ENCODE measurements at places on chromosomes 4 and X. TPM values are rescaled to one million over a fixed set of nuclear protein-coding genes. Genes with fewer than 3 reads are reported as not detected.
A peak's percentile ranks its signal among the peaks of the same experiment; 100 is the strongest.

DNA sequence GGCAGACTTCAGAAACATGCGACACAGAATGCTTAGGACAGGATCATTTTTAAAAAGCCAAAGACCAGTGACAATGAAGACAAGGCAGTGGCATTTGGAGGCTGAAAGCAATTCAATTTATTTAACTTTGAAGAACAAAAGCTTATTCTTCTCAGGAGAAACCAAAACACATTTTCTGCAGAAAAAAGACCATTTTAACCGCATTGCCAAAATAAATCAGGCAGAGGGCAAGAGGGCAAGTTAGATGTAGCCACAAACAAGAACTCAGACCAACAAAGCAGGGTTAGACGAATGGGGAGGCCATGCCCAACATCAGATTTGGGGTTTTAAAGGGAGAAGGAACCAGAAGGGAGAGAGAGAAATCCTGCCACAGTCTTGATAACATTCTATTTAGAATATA lies 58.9 kb downstream of the RELL1 start:
- DNase-seq = no peak

Gene CENPI
- total RNA-seq = 1.3 TPM

- DNase-seq = no peak
Observed at GRCh38 chr4:31272331-31273061, 552.3 kb downstream of the PCDH7 start.

DNA sequence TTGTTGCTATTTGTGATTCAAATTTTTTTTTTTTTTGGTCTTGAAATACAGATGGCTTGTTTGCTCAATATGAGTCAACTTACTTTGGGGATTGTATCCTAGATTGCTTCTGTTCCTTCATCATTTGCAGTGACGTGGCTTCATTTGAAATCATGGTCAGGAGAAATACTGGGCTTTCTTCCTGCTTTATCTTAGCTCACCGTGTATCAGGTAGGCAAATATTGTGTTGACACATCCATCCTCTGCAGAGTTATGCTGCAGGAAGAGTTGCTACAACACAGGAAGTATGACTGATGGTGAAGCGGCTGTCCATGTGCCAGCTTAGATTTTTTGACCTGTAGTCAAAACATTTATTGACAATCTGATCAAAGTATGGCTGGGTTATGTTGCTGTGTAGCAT lies 232.2 kb downstream of the C4orf33 start:
- no peak for DNase-seq

GRCh38 chr4:10032625-10033024 lies 11.3 kb upstream of the SLC2A9 start:
- peak; percentile 44 for DNase-seq

- no peak for DNase-seq
Observed at GRCh38 chr4:43843501-43843900, 605.1 kb downstream of the KCTD8 start.

Gene CT45A3
- total RNA-seq = not detected

Gene SPATA4
- total RNA-seq = 0.29 TPM

DNA sequence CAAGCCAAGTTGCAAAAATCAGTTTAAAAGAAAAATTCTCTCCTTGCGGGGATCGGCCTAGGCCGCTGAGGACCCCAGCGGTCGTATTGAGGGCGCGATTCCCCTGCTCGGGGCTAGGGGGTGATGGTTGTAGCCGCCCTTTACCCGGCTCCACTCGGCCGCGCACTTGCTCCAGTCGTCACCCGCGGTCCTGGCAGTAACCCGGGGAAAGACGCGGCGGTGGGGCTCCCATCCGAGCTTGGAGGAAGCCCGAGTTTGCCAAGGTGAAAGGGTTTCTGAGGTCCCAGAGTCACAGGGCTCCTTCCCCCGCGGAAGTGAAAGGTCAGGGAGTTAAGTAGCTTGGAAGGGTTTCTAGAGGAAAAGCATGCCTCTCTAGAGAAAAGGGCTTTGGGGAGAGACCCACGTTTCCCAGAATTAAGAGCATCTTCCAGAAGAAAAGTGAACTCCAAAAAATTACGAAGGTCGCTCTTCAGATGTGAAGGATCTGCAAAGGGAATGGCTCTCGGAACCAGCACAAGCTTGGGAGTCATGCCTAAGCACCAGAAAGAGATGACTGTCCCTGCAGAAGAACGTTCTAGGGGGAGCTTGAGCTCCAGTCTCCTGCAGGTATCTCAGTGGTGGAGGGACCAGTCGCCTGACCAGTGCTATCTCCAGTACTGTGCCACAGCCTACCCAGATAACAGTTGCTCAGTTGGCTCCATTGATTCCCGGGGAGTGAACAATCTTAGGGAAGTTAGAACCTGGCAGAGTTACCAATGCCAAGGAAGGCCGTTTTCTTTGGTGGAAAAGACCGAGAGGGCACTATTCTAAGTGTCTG lies 875 bp downstream of the LAP3 start:
- peak; percentile 22 for DNase-seq

DNA sequence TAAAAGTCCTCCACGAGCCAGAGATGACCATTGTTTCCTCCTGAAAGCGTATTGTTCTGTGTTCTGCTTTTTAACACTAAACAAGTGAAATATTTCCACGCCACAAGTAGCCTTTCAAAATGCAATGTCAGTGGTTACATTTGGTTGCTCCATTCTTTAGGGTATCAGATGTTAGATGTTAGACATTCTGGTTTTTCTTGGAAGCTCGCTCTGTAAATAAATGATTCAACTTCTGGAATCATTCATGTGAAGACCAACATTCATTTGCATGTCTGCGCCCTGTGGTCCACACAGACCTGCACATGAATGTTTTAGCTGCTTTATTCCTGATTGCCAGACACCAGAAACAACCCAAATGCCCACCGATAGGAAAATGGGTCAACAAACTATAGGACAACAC lies 38.0 kb upstream of the HELT start:
- no peak for DNase-seq

Gene HEPH
- 50.8 TPM for total RNA-seq

Gene PAGE5
- not detected for total RNA-seq

- no peak for DNase-seq
Observed at GRCh38 chr4:61614231-61614630, 414.1 kb downstream of the ADGRL3 start.

- DNase-seq = no peak
Observed at GRCh38 chr4:102387552-102388150, 42.4 kb upstream of the SLC39A8 start.

GRCh38 chrX:47233333-47234113 lies 714 bp downstream of the USP11 start:
- DNase-seq = peak; percentile 95

DNA sequence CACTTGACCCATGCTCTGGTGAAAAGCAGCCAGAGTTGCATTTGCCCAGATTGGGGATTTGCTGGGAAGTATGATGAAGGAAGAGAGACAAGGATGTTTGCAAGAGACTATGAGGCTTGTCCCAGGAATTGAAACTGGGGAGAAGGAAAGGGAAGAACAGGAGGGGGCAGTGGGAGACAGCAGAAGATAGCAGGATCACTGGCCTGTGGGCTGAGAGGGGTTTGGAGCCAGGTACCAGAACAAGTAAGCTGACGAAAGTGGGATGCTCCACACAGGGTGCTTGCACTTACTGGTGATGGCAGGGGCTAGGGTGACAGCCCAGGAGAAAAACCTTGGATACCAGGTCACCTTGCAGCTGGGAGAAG lies 3.4 kb upstream of the LETM1 start:
- no peak for DNase-seq

- DNase-seq = peak; percentile 88
Observed at GRCh38 chrX:115344885-115345614, 55.5 kb downstream of the LUZP4 start.

Gene FOXR2
- not detected for total RNA-seq

DNA sequence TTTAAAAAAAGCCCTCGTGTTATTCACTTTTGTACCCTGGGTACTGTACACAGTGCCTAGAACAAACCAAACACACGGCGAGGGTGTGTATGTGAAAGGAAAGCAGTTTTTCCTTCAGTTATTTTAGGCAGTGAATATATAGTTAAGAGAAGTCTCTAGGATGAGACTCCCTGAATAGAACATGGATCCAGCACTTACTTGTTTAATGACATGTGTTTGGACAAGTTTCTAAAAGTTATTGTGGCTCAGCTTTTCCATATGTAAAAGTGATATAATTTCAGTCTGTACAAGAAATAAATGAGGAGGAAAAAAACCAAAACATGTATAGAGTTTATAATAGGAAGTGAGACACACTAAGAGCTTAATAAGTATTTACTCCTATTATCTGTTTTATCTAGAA lies 273.2 kb downstream of the ADGRL3 start:
- no peak for DNase-seq

DNA sequence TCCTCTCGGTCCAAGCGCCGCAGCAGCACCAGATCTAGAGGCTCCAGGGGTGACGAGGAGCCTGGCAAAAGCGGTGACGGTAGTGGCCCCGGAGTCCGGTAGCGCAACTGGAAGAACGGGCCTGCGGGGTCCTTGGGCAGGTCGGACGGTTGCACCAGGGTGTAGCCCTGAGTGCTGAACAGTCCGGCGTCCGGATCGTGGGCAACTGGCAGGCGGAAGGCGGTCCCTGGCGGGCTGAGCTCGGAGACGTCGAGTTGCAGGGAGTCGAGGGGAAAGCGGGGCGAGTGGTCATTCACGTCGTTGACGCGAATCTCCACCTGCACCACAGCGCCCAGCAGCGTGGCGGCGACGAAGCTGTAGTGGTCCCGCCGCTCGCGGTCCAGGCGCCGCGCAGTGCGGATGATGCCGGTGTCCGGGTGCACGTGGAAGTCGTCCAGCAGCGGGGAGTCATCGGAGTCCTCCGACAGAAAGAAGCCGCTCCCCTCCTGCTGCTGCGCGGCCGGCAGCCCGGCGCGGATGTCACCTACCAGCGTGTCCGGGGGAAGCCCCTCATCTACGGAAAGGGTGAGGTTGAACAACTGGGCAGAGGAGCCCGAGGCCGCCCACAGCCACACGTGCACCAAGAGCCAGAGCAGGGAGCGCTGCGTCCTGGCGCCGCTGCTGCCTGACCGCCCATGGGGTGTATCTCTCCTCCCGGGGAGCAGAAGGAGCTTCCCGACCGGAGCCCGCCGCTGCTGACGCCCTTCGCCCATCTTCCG lies 837 bp downstream of the DCHS2 start:
- no peak for DNase-seq

DNA sequence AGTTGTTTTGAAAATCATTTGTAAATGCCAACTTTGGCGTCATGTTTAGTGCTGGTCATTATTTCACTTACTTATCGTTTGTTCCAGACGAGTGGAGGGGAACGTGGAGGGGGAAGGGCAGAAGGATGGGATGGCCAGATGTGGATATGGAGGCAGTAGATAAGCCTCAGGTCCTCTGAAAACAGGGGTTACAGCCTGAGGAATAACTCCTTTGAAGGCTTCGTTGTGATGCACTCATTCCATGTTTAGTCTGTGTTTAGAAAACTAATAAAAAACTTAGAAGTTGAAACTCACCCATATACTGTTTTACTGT lies 1.1 kb downstream of the MOB1B start:
- DNase-seq = no peak

Gene MAB21L2
- total RNA-seq = 2.0 TPM

DNA sequence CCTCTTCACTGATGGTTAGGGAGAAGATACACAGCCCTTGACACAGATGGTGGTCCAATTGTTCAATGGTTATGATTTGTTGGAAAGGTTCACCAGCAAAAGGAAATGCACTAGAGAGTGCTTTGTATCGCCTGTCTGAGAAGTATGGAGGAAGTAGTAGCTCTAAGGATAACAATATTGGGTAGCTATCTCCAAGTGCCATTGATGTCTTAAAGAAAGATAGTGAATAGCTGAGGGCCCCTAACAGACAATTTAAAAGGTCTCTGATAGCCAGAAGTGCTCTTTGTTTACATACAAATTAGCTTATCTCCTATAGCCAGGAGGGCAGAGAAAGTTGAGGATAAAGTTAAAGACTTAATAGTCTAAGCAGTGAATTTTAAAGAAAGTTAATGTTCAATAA lies 33.9 kb upstream of the BLTP1 start:
- DNase-seq = no peak

GRCh38 chrX:154815274-154815818 lies 10.1 kb upstream of the MPP1 start:
- no peak for DNase-seq

Gene TMEM255A
- total RNA-seq = 0.98 TPM

Gene CT45A10
- not detected for total RNA-seq

DNA sequence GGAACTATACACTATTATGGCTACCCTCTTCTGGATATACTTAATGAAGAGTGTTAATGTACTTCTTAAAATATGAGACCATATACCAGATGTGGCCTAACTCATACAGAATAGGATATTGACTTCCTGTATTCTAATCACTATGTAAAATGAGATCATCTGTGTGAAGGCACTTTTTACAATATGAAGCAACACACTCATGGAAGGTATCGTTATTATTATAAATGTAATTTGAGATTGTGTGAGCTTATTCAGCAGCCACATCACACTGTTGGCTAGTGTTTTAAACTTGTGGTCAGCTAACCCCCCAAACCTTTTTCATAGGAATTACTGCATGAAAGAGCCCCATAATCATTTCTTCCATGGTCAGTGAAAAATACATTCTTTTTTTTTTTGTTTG lies 281.8 kb upstream of the TEX13A start:
- DNase-seq = no peak

DNA sequence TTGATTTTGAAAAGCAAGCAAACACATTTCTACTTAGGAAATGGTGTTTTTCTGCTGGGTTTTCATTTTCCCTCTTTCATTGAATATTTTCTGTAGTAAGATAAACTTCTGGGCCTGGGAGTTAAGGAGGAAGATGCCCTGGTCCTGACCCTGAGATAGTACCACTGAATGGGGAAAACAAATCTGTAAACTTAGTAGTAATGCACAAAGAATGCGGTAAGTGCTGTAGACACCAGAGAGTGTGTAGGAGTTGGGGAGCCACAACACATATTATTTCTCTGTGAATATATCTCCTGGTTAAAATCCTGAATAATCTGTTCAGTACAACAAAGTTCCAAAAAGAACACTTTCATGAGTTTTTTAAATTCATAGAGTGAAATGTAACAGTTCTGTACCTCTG lies 178.3 kb downstream of the MAPK10 start:
- no peak for DNase-seq

Gene ATP5ME
- 252 TPM for total RNA-seq

- no peak for DNase-seq
Observed at GRCh38 chrX:12910423-12911121, 4.2 kb downstream of the TLR8 start.

DNA sequence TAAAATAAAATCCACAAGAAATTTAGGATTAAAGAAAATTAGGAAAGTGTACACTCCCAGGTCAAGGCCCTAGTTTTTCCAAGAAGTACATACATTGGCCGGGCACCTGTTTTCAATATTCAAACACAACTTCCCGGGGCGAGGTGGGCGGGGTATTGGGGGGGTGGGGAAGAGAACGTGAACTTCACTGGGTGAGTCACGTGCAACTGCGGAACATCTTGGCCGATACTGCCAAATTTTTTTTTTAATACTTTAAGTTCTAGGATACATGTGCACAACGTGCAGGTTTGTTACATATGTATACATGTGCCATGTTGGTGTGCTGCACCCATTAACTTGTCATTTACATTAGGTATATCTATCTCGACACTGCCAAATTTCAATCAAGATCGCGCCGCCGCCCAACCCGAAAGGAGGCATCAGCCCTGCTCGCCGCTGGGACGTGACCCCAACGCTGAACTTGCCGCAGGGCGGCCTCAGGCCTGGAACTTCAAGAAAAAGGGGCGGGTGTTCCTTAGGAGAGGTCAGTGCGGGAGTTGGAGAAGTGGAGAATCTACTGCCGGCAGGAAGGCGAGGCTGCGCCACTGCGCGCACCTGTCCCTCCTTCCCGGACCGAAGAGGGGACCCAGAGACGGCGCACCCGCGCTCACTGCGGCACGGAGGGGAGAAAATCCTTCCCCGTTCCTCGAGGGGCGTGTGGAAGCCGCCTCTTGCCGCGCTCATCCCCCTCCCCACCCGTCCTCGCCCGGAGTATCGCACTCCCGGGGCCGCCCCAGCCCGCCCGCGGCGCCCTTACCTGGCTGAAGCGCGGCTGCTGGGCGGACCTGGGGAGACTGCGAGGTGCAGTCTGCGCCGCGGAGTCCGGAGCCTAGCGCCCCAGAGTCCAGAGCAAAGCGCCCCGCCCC lies at the start of gene TEC:
TEC (minus strand) TSS at position 883 of the 905 bp plus-strand sequence. CDS start 41,224 bp downstream, outside the sequence.
- DNase-seq = peak; percentile 32
